ENCODE measurements at places on chromosomes 1 and 21. TPM values are rescaled to one million over a fixed set of nuclear protein-coding genes. Genes with fewer than 3 reads are reported as not detected.

Gene SLFNL1
- 0.46 TPM for total RNA-seq

Gene TEDDM1
- total RNA-seq: not detected

Gene NBPF10
- 2.8 TPM for total RNA-seq

Gene IBA57
- 7.4 TPM for total RNA-seq

Gene CD1E
- not detected for total RNA-seq

Gene NR0B2
- not detected for total RNA-seq

Gene PIK3CD
- total RNA-seq: 7.9 TPM

Gene STIL
- total RNA-seq: 1.9 TPM

Gene SDE2
- 20.3 TPM for total RNA-seq

Gene PAX7
- not detected for total RNA-seq

Gene RUNX3
- total RNA-seq: 0.36 TPM

Gene CFHR1
- 1.6 TPM for total RNA-seq

Gene CCDC185
- total RNA-seq: not detected

Gene KRTAP13-3
- not detected for total RNA-seq

Gene KLHDC7A
- not detected for total RNA-seq

Gene OPTC
- total RNA-seq: not detected

Gene TNNT2
- under 0.01 TPM for total RNA-seq

Gene TFF1
- not detected for total RNA-seq

Gene PEAR1
- 12.7 TPM for total RNA-seq

Gene FLG2
- total RNA-seq: not detected

Gene KRTAP6-2
- total RNA-seq: not detected

Gene OR2L5
- total RNA-seq: not detected

Gene MATN1
- total RNA-seq: not detected

Gene UBE2Q1
- 29.6 TPM for total RNA-seq

Gene TAS1R1
- 0.20 TPM for total RNA-seq

Gene KMO
- total RNA-seq: 0.33 TPM

Gene TTC22
- not detected for total RNA-seq

Gene BCL2L15
- 0.03 TPM for total RNA-seq

Gene KRTAP13-2
- not detected for total RNA-seq

Gene CYP4Z1
- not detected for total RNA-seq

Gene CYP4X1
- 1.2 TPM for total RNA-seq

Gene CD1B
- not detected for total RNA-seq

Gene DNASE2B
- total RNA-seq: not detected

Gene MYOC
- total RNA-seq: 0.13 TPM

Gene MTARC2
- 10.5 TPM for total RNA-seq
